Stimulated activated CD4-positive, alpha-beta T cell treated with anti-CD3 and anti-CD28 coated beads, Interleukin-15, amount 100 ng/mL, for 24 hours (primary cell): ENCODE measurements at places on chromosomes 11 and 22.

DNA sequence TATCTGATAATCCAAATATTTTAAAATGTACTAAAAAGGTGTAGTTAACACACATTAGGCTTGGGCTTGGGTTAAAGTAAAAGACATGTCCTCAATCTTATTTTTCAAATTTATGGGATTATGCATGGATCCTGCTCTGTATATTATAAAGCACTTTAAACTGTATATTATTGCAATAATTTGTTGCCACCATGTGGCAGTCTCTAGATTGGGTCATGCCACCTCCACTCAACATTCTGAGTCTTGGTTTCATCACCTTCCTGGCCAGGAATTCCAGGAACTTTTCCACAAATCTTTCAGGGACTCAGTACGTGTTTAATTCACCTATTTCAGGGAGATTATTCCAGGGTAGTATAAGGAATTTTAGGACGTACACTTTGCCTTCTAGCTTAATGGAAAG lies 695.5 kb downstream of the FAM181B start:
- no peak for DNase-seq

GRCh38 chr11:22456993-22457762 lies 119.0 kb downstream of the SLC17A6 start:
- no peak for DNase-seq

GRCh38 chr22:19770349-19771220 lies 10.0 kb downstream of the TBX1 start:
- no peak for DNase-seq

GRCh38 chr22:31056986-31057599 lies 24.0 kb upstream of the SMTN start:
- no peak for DNase-seq

DNA sequence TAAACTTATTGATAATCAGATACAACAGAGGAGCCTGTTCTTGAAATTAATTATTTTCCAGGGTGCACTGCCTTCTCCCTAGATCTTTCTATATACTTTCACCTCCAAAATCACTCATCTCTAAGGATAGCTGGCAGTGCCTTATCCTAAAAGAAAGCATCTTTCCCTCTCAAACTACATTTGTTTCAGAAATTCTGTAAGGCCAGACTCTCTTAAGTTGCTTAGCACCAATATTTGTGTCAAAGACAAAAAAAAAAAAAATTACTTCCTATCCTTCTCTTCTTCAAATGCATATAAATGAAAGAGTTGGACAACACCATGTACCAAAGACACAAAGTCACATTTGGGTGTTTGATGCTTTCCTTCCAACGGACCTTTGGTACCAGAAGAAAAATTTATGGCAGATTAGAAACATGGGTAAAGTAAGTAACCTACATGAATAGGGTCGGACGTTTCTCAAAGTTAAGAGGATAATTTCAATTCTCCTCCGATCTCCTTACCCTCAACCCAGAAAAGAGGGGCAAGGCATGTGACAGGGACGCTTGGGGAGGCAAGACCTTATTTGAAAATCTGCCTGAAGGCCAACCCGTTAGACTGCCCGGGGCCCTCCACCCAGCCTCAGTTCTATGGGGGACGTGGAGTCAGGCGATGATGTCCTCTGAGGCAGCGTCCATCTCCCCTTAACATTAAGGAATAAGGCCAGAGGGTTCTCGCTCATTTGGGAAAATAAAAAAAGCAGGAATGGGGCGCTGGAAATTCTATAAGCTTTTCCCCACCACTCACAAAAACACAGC lies 66.3 kb downstream of the ETS1 start:
- DNase-seq: no peak
